Thoracic aorta (tissue), 2 donors: ENCODE measurements at places on chromosomes 5 and 9. TPM values are rescaled to one million over a fixed set of nuclear protein-coding genes. Genes with fewer than 3 reads are reported as not detected.

- no peak overlapping the region for H3K27ac ChIP-seq
- H3K36me3 ChIP-seq: no peaks in the 10 kb centered on the region
- no peak for DNase-seq
- H3K4me1 ChIP-seq: peaks cover 29% of the 10 kb centered on the region
- H3K4me3 ChIP-seq: no peak overlapping the region
- H3K27me3 ChIP-seq: no peaks in the 10 kb centered on the region
These were observed 31.4 kb downstream of the C6 start for GRCh38 chr5:41181691-41182564.

DNA sequence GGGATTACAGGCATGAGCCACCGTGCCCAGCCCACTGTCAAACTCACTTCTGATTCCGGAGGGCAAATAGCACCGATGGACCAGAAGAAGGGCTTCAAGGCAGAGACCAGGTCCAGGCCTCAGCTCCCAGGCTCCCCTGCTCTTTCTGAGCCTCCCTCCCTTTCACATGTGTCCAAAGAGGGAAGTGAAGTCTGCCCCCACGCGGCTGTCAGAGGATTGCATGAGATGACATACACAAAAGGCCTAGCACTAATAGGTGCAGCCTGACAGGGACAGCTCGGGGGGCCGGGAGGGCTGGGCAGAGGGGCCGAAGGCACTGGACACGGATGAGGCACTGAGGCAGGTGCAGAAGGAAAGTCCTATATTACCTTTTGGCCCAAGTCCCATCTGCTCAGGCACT is 16.1 kb downstream of the FBP1 start:
- H3K4me1 ChIP-seq: peaks cover 25% of the 10 kb centered on the region
- H3K27me3 ChIP-seq: no peaks in the 10 kb centered on the region
- no peaks in the 10 kb centered on the region for H3K36me3 ChIP-seq
- H3K27ac ChIP-seq: no peak overlapping the region
- H3K4me3 ChIP-seq: no peak overlapping the region

GRCh38 chr5:146051678-146052077 is 53.7 kb downstream of the PLAC8L1 start:
- no peak for DNase-seq
- H3K4me1 ChIP-seq: no peaks in the 10 kb centered on the region
- no peaks in the 10 kb centered on the region for H3K27me3 ChIP-seq
- H3K36me3 ChIP-seq: peaks cover 9% of the 10 kb centered on the region
- no peak overlapping the region for H3K4me3 ChIP-seq

DNA sequence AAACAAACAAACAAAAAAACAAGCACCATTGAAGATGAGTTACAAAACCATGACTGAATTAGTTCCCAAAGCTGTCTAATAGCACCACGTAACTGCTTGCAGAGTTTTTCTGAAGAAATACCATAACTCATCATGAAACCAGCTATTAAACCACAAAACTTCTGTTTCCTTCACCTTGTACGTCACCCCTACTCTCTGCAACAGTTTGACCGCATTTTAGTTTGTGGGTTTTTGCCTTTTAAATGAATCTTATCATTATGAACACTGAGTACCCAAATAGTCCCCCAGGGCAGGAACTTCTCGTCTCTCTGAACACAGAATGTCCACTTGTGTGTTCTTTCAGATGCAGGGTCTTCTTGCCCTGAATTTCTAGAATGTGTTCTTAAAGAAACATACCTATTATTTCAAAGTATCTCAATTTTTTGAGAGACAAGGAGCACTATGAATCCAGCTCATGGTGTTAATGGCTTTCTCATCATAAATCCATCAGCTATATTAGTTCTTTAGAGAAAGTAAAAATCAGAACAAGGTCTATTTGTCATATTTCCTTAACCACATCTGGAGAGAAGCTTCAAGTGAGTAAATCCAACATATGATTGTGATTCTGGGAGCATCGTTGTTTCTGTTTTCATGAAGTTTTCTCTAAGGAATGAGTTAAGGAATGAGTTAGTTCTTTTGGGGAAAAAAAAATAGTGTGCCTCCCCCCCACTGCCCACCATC is 210.6 kb downstream of the AUH start:
- no peaks in the 10 kb centered on the region for H3K27me3 ChIP-seq
- no peaks in the 10 kb centered on the region for H3K36me3 ChIP-seq
- H3K4me3 ChIP-seq: no peak overlapping the region

DNA sequence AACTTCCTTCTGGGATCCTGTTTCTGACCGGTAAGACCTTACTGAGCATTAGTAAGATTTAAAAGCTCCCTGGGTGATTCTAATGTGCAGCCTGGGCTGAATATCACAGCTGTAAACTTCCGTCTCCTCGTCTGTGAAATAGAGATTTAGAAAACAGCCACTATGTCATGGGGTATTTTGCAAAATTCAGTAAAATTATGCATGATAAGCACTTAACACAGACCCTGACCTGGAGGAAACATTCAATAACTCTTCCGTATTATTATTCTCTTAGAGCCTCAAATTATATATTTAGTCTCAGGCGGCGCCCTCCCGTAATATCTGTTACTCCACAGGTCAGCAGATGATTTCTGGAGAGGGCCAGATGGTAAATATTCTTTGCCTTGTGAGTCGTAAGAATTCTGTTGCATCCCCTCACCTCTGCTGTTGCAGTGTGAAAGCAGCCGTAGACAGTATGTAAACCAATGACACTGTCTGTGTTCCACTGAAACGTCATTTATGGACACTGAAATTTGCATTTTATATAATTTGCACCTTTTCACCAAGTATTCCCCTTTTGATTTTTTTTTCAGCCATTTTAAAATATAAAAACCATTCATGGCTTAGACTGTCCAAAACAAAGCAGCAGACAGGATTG is 39.2 kb upstream of the RARS1 start:
- no peaks in the 10 kb centered on the region for H3K4me1 ChIP-seq
- no peak overlapping the region for H3K4me3 ChIP-seq
- no peak overlapping the region for H3K27ac ChIP-seq
- no peaks in the 10 kb centered on the region for H3K27me3 ChIP-seq

DNA sequence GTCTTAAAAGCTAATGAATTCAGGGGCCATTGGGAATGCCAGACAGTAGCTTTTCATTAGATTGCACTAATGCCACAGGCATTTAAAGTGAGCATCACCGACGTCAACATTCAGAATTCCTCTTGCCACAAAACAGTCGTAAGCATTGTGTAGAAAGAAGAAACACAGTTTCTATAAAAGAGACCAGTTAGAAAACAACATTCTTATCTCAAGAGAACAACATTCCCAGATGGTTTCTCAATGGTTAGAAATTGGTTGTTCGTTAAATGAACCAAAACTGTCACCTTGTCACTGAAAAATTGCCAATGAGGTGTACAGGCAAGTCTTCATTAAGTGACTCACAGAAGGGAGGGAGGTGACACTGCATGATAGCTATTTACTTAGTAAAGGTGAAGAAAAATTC is 401.6 kb upstream of the PRR16 start:
- peaks cover 5% of the 10 kb centered on the region for H3K4me1 ChIP-seq
- H3K27ac ChIP-seq: no peak overlapping the region
- DNase-seq: no peak
- no peak overlapping the region for H3K4me3 ChIP-seq

PCSK1 gene
- 3.2 TPM for total RNA-seq

AKNA gene
- 34.8 TPM for total RNA-seq

C7 gene
- total RNA-seq: 105 TPM

AQP7 gene
- 1.9 TPM for total RNA-seq
